Progenitor cell of endocrine pancreas (in vitro differentiated cells): ENCODE measurements at places on chromosomes 5 and 9. TPM values are rescaled to one million over a fixed set of nuclear protein-coding genes. Genes with fewer than 3 reads are reported as not detected.

- no peak for DNase-seq
- H3K4me1 ChIP-seq, result peaks cover 4% of the 10 kb centered on the region
- no peak overlapping the region for H3K4me3 ChIP-seq
- H3K27ac ChIP-seq, result no peak overlapping the region
Measured at GRCh38 chr5:94130077-94130476, 388.7 kb upstream of the POU5F2 start.

- H3K36me3 ChIP-seq, result peaks cover 10% of the 10 kb centered on the region
- H3K27me3 ChIP-seq, result peaks cover 17% of the 10 kb centered on the region
- no peak for DNase-seq
- peak overlapping the region; percentile 87 for H3K27ac ChIP-seq
Measured at GRCh38 chr9:105065098-105066088, 137.4 kb upstream of the ABCA1 start.

DNA sequence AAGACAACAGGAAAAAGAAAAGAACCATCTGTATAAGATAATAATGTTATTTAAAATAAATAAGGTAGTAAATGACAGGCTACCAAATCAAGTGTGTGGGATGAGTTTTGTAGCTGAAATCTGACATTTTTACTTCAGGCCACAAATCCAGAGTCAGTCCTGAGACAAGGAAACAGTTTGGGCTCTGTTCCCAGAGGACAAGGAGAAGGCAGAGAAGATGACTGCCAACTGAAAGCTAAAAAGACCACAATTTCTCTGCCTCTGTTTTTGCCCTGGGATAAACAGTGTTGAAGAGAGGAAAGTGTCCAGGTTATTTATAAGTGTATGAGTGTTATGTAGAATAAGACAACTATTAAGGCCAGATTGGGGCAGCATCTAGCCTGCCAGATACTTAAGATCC is 180.5 kb downstream of the NFIB start:
- peak overlapping the region; percentile 39 for H3K27ac ChIP-seq
- peaks cover 9% of the 10 kb centered on the region for H3K4me1 ChIP-seq
- no peak overlapping the region for H3K4me3 ChIP-seq
- no peaks in the 10 kb centered on the region for H3K36me3 ChIP-seq
- no peak for DNase-seq
- no peaks in the 10 kb centered on the region for H3K27me3 ChIP-seq

GRCh38 chr5:177023303-177023664 is 788 bp downstream of the ZNF346 start:
- peaks cover 16% of the 10 kb centered on the region for H3K4me1 ChIP-seq
- DNase-seq, result no peak
- H3K27me3 ChIP-seq, result no peaks in the 10 kb centered on the region
- H3K4me3 ChIP-seq, result peak overlapping the region; percentile 99
- peak overlapping the region; percentile 98 for H3K27ac ChIP-seq

Gene PDLIM7
- total RNA-seq, result 113 and 119 TPM in 2 replicates

DNA sequence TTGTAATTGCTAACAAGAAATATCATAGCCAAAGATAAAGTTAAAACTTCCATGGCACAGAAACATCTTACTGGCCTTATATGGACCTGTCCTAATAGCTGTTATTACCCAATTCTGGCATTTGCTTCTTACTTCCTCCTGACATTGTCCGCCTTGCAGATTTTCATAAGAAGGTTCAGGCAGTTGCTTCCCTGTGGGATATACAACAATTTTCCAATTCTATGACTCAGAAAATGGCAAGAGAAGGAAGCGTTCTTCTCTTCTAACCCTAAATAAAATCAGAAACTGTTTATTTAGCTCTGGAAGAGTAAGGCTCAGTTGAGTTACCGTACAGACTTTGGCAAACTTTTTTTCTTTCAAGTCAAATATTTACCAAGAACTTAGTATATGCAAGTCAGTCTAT is 1.7 kb downstream of the PRKAA1 start:
- H3K27me3 ChIP-seq, result no peaks in the 10 kb centered on the region
- H3K27ac ChIP-seq, result no peak overlapping the region
- peaks cover 27% of the 10 kb centered on the region for H3K4me1 ChIP-seq
- DNase-seq, result no peak
- H3K4me3 ChIP-seq, result peak overlapping the region; percentile 91

DNA sequence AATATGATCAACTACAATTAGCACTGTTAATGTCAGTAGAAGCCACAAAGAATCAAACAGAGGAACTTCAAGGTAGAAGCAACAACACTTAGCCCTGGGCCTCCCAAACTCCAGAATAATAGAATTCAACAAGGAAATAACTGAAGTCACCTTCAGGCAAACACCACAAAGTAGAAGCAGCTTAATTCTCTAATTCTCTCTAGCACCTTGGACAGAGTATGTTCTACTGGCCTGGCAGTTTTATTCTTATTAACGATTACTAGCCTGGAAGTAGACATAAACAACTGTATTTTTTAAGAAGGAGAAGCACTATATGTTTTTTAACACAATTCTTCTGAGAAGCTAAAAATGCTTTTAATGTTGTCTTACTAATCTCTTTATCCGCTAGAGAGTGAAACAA is 911.9 kb downstream of the DTWD2 start:
- H3K27ac ChIP-seq, result no peak overlapping the region

GRCh38 chr5:66179297-66180051 is 35.4 kb downstream of the SREK1 start:
- peaks cover 42% of the 10 kb centered on the region for H3K36me3 ChIP-seq
- no peak overlapping the region for H3K4me3 ChIP-seq

GRCh38 chr5:169886677-169887076 is 93.6 kb downstream of the INSYN2B start:
- H3K4me1 ChIP-seq, result peaks cover 2% of the 10 kb centered on the region
- no peak overlapping the region for H3K4me3 ChIP-seq
- H3K27ac ChIP-seq, result no peak overlapping the region
- H3K36me3 ChIP-seq, result no peaks in the 10 kb centered on the region
- H3K27me3 ChIP-seq, result peaks cover 14% of the 10 kb centered on the region

Gene SARDH
- 4.2 and 5.1 TPM in 2 replicates for total RNA-seq

- no peaks in the 10 kb centered on the region for H3K27me3 ChIP-seq
- H3K4me1 ChIP-seq, result peaks cover 11% of the 10 kb centered on the region
- H3K27ac ChIP-seq, result no peak overlapping the region
- DNase-seq, result no peak
- H3K4me3 ChIP-seq, result no peak overlapping the region
- H3K36me3 ChIP-seq, result no peaks in the 10 kb centered on the region
Measured at GRCh38 chr5:107598958-107599357, 71.8 kb downstream of the EFNA5 start.

DNA sequence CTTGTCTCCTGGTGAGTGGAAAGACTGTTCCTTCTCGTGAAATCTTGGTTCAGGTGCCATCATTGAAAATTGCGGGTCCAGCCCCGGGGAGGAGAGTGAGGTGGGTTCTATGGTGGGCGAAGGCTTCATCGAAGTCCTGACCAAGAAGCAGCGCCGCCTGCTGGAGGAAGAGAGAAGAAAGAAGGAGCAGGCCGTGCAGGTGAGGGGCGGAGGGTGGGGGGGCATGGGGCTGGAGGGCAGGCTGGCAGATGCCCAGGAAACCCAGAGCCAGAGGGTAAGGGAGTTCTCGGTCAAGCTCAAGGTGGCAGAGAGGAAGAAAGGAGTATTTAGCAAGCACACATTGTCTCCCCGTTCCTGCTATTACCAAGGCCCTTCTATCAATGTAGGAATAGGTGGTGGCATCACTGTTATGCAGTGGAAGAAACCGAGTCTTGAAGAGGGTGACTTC is 24.3 kb upstream of the POMT1 start:
- no peak overlapping the region for H3K4me3 ChIP-seq
- H3K36me3 ChIP-seq, result peaks cover 30% of the 10 kb centered on the region
- H3K27me3 ChIP-seq, result no peaks in the 10 kb centered on the region
- peak; percentile 44 for DNase-seq
- H3K4me1 ChIP-seq, result peaks cover 3% of the 10 kb centered on the region

DNA sequence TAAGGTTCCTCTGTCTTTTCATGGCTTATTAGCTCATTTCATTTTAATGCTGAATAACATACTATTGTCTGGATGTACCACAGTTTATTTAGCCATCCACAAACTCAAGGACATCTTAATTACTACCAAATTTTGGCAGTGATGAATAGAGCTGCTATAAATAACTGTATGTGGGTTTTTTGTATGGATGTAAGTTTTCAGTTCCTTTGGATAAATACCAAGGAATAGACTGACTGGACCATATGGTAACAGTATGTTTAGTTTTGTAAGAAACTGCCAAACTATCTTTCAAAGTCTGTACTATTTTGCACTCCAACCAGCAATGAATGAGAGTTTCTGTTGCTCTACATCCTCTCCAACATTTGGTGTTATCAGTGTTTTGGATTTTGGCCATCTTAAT is 38.7 kb downstream of the SCAMP1 start:
- peaks cover 2% of the 10 kb centered on the region for H3K4me1 ChIP-seq
- H3K27ac ChIP-seq, result no peak overlapping the region
- DNase-seq, result no peak
- peaks cover 12% of the 10 kb centered on the region for H3K36me3 ChIP-seq
- no peak overlapping the region for H3K4me3 ChIP-seq

GRCh38 chr5:181064987-181065386 is 24.9 kb downstream of the BTNL9 start:
- no peaks in the 10 kb centered on the region for H3K36me3 ChIP-seq
- peaks cover 86% of the 10 kb centered on the region for H3K27me3 ChIP-seq
- no peaks in the 10 kb centered on the region for H3K4me1 ChIP-seq
- no peak overlapping the region for H3K4me3 ChIP-seq
- no peak overlapping the region for H3K27ac ChIP-seq

DNA sequence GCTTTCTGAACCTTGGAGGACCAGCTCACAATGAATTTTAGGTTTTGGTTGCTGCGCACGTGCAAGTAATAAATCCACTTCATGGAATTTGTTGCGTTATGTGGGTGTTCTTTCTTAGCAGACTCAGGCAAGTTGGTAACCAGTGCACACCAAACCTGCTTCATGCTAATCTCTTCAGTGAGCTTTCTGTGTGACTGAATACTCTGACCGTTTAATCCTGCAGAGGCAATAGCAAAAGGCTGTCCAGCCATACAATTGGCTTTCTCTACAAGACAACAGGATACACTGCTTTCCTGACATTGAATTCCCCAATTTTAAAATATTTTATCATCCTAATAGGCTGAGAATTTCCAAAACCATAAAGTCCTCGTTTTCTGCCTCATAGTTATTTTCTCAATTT is 10.3 kb downstream of the UGT3A2 start:
- H3K27me3 ChIP-seq, result no peaks in the 10 kb centered on the region
- H3K4me1 ChIP-seq, result peaks cover 3% of the 10 kb centered on the region
- H3K27ac ChIP-seq, result no peak overlapping the region
- DNase-seq, result no peak
- no peak overlapping the region for H3K4me3 ChIP-seq

GRCh38 chr5:147390654-147391225 is 119.1 kb downstream of the DPYSL3 start:
- H3K4me3 ChIP-seq, result no peak overlapping the region
- peaks cover 8% of the 10 kb centered on the region for H3K36me3 ChIP-seq
- no peak for DNase-seq
- no peak overlapping the region for H3K27ac ChIP-seq
- no peaks in the 10 kb centered on the region for H3K4me1 ChIP-seq

DNA sequence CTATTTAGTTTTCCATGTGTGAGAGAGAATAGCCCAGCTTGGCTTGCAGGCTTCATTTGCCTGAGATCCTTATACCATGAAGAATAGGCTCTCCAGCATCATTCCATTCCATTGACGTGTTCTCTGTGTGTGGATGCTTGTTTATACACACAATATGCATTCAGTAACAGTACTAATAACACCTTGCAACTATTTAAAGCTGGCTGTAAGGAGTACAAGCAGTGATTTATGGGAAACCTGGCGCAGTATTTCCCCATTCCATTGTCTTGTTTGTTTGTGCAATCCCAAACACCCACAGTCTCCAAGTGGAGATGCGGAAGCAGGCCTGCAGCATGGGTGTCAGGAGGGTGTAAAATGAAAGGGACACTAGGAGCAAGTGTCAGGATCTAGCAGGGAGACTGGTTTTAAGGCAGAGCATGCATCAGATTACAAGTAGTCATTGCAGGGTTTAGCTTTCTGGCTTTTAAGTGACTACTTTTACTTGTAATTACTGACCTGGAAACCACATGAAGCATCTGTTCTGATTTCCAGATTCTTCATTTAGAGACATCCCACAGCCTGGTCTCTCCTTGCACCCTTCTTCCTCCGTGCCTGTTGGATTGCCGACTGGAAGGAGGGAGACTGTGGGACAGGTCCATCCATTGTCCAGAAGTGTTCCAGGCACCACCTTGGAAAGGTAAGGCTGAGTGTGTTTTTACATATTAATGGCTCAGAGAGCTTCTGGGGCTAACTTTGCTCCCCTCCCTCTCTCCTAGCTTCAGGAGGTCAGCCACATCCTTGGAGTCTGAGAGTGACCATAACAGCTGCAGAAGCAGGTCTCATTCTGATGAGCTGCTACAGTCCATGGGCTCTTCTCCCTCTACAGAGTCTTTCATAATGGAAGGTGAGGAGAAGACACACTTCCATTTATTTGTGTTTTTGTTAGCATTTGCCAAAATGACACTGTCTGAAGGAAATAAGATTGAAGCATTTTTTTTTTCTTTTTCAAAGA is 241.6 kb downstream of the ARHGEF28 start:
- H3K27me3 ChIP-seq, result no peaks in the 10 kb centered on the region
- no peak overlapping the region for H3K4me3 ChIP-seq
- no peak overlapping the region for H3K27ac ChIP-seq
- peaks cover 6% of the 10 kb centered on the region for H3K36me3 ChIP-seq
- H3K4me1 ChIP-seq, result no peaks in the 10 kb centered on the region

- H3K27me3 ChIP-seq, result no peaks in the 10 kb centered on the region
- no peaks in the 10 kb centered on the region for H3K36me3 ChIP-seq
- no peaks in the 10 kb centered on the region for H3K4me1 ChIP-seq
- no peak for DNase-seq
Measured at GRCh38 chr5:91486638-91487037, 103.5 kb upstream of the ARRDC3 start.

DNA sequence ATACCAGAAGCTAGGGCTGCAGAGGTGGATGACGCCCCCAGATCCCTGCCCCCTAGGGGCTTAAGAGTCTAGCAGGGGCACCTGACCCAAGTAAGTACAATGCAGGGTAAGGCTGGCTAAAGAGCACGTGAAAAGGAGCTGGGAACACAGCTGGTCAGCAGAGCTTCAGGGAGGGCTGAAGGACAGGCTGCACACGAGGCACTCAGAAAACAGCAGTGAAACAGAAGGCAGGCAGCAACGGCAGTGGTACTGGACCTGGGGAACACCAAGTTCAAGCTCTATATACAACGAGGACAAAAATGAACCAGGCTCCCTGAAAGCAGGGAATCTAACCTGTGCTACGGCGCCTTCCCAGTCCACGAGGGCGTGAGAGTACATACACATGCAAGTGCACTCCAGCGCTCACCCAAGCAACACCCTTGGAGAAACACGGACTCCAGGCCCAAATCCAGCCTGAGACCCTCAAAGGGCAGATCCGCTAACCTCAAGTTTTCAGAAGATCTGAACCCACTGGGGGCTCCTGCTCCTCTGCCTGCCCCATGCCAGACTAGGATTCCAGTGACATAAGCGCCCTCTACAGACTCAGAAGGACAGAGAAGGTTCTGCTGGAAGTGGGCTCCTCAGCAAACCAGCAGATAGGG is 57.4 kb downstream of the PSMB7 start:
- no peak overlapping the region for H3K4me3 ChIP-seq
- no peaks in the 10 kb centered on the region for H3K27me3 ChIP-seq
- H3K4me1 ChIP-seq, result no peaks in the 10 kb centered on the region
- H3K27ac ChIP-seq, result peak overlapping the region; percentile 64
- no peaks in the 10 kb centered on the region for H3K36me3 ChIP-seq
